Stimulated activated CD4-positive, alpha-beta T cell treated with anti-CD3 and anti-CD28 coated beads, TNF-alpha, amount 100 ng/mL, for 24 hours (primary cell): ENCODE measurements at places on chromosomes 1 and 21.

- no peak for DNase-seq
Observed at GRCh38 chr1:71850936-71851335, 431.4 kb downstream of the NEGR1 start.

DNA sequence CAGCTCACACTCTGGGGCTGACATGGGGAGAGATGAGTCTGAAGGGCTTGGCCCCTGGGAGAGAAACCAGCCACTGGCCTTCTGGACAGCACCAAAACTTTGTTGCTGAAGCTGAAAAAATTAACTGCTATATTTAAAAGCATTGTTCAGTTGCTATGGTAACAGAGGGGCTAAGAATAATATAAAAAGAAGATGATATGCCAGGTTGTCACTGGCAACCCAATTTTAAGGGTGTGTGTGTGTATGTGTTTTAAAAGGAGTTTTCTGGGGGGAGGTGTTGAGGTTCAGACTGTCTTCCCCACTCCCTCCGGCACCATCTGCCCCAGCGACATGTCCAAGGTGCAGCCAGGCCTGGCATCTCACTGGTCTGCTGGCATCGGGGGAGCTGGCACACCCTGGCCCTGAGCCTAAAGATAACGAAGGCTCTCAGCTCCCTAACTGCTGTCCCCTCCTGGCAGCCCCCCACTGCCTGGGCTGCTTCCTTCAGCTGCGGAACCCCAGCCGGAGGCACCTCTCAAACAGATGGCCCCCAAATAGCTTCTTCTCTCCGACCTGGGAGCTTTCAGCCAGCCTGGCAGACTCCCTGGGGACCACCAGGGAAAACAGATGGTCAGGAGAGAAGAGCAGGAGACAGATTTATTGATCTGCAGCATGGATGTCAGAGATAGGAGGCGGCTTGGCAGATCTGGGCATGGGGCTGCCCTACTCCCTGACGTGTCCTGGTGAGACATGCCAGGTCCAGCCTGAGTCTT is 203.9 kb downstream of the HIVEP3 start:
- DNase-seq: no peak

DNA sequence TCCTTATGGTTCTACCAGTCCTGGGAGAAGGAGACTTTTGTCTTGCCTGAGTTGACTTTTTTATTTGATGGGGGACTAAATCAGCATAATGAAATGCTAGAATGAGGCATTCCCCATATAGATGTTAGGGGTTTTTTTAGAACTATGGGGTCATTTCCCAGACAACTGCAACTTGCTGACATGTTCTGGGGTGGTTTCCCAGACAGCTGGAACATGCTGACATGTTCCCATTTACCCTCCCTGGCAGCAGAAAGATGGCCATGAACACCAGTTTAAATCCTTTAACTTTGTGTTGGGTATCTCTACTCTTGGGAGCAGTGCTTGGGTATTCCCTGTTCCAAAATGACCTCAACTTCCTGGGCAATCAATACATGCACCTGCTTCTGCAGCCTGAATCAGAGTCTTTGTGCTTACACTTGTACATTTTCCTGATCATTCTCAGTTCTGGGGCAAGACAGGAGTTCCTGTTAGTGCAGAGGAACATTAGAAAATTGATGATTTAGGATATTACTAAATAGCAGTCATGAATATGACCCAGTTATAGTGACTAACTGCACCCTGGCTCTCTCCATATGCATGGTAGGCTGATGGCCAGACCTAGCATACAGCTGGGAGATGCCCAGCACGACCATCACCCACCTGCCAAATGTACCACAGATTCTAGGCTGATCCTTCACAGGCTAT is 75.4 kb upstream of the CD5L start:
- no peak for DNase-seq

DNA sequence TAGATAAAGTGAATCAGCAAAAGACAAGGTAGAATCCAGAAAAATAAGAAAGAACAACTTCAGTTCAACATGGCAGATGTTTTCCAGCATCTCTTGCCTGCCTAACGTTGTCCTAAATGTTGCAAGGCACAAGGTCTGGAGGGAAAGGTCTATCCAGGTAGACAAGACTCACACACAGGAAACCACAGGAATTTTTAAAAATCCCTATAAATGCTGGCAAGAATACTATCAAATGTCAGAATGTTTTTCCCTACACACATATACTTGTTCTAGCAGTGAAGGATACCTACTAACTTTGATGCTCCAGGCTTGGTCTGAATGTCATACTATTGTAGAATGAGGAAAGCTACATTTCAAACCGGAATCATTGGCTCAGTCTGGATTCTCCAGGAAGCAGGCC is 10.6 kb downstream of the GJA5 start:
- no peak for DNase-seq

GRCh38 chr1:113805639-113806038 is 6.6 kb downstream of the RSBN1 start:
- DNase-seq: no peak

GRCh38 chr1:202167708-202168415 is 7.5 kb upstream of the PTPN7 start:
- no peak for DNase-seq

GRCh38 chr21:41453198-41453597 is 27.2 kb downstream of the MX1 start:
- DNase-seq: no peak

DNA sequence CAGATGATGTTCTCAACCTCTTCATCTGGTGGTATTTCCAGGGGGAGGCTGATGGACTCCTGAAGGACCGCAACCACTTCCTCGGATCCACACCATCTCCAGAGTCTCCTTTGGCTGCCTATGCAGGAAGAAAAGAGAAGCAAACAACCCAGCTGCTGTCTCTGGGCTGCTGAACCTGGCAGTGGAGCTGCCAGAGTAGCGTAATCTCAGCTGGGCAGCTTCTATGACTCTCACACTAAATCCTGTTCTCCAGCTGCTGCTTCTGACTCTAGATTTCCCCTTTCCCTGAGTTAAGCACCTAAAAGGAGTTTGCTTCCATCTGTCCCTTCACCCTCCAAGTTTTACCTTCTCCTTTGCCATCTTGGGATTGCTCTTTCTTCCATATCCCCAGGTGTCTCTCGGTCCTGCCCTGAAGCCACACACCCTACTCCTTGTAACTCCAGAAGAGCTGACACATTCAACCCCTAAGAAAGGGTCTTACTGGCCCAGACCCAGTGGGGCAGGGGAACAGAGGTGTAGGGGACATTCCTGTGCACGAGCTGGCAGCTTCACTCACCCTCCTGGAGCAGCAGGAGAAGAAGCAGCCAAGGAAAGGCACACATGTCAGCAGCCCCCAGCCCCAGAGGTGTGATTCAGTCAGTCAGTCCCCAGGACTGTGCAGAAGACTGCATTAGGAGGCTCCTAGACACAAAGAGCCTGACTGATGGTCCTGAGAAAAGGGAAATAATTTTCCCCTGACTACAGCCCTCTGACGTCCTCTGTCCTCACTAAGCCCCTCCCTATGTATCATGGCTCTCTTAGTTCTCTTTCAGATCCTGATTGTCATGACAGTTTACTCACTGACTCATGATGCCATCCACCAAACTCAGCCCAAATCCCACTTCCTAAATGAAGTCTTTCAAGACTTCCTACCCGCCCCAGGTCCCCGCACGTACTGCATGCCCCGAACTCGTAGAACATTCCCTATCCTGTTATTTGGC is at the start of gene SLAMF9:
SLAMF9 (minus strand) TSS at position 702 of the 980 bp plus-strand sequence; CDS start at position 602, 100 bp downstream.
- DNase-seq: no peak

DNA sequence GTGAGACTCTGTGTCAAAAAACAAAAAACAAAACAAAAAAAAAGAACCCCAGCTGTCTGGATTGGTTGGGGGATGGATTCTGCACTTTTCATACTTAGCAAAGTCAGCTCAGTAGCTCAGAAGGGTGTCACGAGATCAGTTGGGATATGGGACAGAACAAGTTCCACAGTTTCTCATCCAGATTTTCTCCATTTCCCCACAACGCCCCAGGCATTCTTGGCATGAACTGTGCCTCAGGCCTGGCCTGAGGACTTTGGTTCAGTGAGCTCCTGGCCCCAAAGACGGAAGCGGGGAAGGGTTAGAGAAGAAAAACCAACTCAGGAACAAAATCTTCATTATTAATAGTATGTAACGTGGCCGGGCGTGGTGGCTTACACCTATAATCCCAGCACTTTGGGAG is 1.9 kb downstream of the AKR7A2 start:
- no peak for DNase-seq

GRCh38 chr1:19750101-19750881 is 49.4 kb downstream of the TMCO4 start:
- no peak for DNase-seq

DNA sequence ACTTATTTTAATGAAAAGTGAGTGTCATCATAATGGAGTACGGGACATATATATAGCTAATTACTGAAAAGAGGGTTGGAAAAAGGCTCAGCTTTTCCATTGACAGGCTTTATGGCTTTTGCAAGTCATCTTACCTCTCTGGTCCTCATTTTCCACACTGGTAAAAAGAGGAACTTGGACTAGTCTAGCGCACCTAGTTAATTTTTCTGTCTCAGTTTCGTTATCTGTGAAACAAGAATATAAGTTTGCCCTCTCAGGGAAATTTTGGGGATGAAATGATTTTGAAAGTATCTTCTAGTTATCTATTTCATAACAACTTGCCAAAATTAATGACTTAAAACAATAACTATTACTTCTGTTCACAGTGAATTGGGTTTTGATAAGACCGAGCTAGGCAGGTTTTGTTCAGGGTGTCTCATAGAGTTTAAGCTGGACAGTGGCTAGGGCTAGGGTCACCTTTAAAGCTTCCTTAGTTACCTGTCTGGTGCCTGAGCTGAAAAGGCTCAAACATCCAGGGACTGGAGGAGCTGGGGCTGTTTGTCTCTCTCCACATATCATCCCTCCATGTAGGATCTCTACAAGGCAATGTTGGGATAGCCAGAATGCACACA is 91.7 kb downstream of the TYW3 start:
- no peak for DNase-seq

DNA sequence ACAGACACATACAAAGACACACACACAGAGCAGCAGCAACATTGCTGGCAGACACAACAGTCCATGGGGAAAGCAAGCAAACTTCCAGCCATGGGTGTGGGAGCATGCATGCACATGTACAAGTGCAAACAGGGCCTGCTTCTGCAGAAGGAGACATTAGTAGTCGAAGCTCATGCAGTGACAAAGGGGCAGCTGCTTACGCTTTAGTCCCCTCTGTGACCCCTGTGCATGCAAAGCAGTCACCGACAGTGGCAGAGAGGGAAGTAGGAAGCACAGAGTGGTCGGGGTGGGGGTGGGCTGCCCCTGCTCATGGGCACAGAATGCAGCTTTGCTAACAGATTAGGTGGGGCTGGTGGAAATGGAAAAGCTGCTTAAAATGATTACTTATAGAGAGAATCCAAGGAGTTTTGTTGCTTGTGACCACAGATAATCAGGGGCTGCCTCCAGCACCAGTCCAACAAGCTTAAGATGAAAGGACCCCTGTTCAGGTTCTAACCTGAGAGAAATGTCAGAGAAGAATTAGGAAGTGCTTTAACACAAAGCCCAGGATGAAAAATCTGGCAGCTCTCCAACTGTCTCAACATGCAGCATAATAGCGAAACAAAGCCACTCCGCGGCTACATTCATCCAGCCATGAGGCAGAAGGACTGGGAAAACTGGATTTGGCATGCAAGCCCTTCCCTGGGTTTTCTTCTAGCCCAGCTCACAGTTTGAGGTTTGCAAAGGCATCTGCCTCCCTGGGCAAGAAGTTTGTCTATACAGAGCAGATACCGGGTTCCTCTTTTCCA is 378.9 kb downstream of the KCNH1 start:
- DNase-seq: no peak

GRCh38 chr21:35601211-35601610 is 459.1 kb downstream of the SETD4 start:
- no peak for DNase-seq

GRCh38 chr21:45010096-45010495 is 64.3 kb upstream of the ADARB1 start:
- DNase-seq: no peak

GRCh38 chr1:17405898-17406759 is 33.3 kb downstream of the RCC2 start:
- DNase-seq: peak; percentile 3

- DNase-seq: no peak
Observed at GRCh38 chr1:86822459-86822858, 91.5 kb downstream of the SELENOF start.

DNA sequence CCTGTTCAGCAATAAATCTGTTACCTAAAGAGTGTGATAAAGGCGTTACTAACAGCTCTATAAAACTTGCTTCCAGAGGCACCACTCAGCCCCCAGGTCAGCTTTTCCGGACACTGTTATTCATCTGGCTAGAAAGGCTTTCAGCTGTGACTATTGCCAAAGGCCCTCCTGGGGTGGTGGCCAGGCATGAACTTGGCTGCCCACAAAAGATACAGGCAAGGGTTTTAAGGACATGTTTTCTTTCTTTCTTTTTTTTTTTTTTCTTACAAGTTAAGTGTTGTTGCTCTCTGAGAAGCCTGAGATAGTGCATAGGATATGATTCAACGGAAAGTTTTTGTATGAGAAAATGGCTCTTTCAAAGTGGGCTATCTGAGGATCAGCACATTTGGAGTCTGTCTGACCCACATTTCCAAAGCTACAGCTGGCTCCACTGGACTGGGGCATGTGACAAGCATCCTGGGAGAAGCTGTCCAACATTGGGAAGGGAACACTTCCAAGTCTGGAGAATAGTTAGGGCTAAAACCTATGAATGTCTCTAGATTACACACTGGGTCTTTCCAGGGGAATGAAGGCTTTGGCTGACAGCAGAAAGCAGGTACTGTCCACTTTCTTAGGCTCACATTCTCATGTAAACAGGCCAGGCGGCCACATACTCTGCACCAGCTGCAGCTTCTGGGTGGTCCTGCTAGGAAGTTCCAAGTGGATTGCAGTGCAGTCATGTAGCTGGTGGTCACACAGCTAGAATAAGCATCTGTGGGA is 639.7 kb downstream of the LMO4 start:
- DNase-seq: no peak

- no peak for DNase-seq
Observed at GRCh38 chr1:33182401-33182841, 578 bp upstream of the TRIM62 start.

DNA sequence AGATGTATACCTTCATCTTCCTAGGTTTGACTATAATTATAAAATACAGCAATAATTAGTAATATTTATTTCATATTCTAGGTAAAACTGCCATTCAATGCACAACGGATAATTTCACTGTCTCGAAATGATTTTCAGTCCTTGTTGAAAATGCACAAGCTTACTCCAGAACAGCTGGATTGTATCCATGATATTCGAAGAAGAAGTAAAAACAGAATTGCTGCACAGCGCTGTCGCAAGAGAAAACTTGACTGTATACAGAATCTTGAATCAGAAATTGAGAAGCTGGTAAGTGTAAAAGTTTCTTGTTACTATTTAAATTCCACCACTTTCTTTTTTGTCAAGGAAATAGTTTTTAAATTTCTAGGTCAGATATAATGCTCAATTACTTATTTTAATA is 30.7 kb downstream of the BACH1 start:
- DNase-seq: no peak

GRCh38 chr1:29254346-29254745 is 18.0 kb downstream of the PTPRU start:
- DNase-seq: no peak
